ENCODE measurements at places on chromosomes 4 and X. TPM values are rescaled to one million over a fixed set of nuclear protein-coding genes. Genes with fewer than 3 reads are reported as not detected.

GRCh38 chr4:1449475-1449832, 43.2 kb upstream of the NKX1-1 start:
- DNase-seq, result no peak
- no peaks in the 10 kb centered on the region for H3K27me3 ChIP-seq
- H3K4me3 ChIP-seq, result no peak overlapping the region
- no peak overlapping the region for H3K27ac ChIP-seq
- no peaks in the 10 kb centered on the region for H3K4me1 ChIP-seq

GRCh38 chrX:130147631-130148030, 18.0 kb downstream of the AIFM1 start:
- no peak overlapping the region for H3K4me3 ChIP-seq
- H3K4me1 ChIP-seq, result no peaks in the 10 kb centered on the region
- H3K36me3 ChIP-seq, result peaks cover 6% of the 10 kb centered on the region
- no peak overlapping the region for H3K27ac ChIP-seq

DNA sequence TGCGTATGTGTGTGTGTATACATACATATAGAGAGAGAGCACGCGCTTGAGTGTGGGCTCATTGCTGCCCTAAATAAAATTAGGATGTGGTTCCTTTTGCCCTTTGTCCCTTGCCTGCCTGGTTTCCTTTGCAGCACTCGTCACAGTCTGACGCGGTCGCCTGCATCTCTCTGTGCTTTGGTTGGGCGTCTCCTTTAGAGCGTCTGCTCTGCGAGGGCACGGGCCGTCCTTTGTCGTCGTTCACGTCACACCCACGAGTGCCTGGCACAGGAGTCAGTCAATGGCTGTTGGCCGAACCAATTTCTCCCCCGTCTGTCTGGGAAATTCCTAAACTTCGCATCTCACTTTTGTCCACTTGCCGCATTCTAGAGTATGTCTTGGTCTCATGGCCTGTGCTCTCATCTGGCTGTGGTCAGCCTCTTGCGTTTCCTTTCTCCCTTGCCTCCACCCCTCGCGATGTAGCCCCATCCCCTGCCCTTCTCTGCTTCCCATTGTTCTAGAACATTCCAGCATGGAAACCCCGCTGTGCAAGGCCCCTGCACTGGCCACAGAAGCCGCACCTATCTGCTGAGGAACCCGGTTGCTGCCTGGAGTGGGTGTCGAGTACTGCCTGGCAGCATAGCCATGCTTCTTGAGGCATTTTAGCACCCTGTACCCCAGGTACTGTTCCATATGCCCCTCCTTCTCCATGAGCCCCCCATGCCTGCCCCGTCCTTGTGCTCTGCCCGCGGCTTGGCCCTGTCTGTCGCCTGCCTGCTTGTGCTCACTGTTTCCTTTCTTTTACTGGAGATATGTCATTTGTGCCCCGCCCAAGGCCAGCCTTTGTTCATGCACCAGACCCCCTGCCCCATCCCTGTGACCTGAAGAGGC, 8.0 kb downstream of the MAEA start:
- peaks cover 16% of the 10 kb centered on the region for H3K4me1 ChIP-seq
- H3K27me3 ChIP-seq, result no peaks in the 10 kb centered on the region
- 0 out of 2 replicates have a peak, but pooled peaks cover 3% of the 10 kb centered on the region for H3K36me3 ChIP-seq
- H3K4me3 ChIP-seq, result no peak overlapping the region

DNA sequence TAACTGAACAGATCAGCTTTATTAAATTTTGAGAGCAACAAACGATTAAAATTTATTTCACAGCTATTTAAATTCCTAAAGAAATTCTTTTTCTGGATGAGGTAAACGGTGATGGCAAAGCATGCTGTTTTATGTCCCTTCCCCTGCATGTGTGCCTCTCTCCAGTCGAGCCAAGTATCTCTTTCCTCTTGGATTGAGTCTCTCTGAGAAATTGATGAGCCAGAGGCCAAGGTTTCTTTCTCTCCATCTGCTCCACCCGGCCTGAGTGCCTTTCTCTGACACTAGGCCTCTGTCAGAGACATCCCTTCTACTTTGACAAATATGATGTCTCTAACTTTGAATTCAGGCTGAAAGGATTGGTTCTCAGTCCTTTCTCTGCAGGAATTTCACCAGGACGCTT, 42.6 kb upstream of the PARM1 start:
- no peak for DNase-seq
- no peaks in the 10 kb centered on the region for H3K27me3 ChIP-seq
- no peak overlapping the region for H3K4me3 ChIP-seq
- no peaks in the 10 kb centered on the region for H3K36me3 ChIP-seq
- no peak overlapping the region for H3K27ac ChIP-seq

GRCh38 chr4:91434631-91435030, 869.1 kb upstream of the GRID2 start:
- no peak overlapping the region for H3K4me3 ChIP-seq
- H3K27ac ChIP-seq, result no peak overlapping the region
- no peak for DNase-seq
- no peaks in the 10 kb centered on the region for H3K36me3 ChIP-seq
- no peaks in the 10 kb centered on the region for H3K4me1 ChIP-seq
- H3K27me3 ChIP-seq, result no peaks in the 10 kb centered on the region

- DNase-seq, result no peak
- no peaks in the 10 kb centered on the region for H3K27me3 ChIP-seq
- H3K36me3 ChIP-seq, result no peaks in the 10 kb centered on the region
- H3K4me1 ChIP-seq, result no peaks in the 10 kb centered on the region
- no peak overlapping the region for H3K4me3 ChIP-seq
These were observed 183.6 kb upstream of the DKK2 start for GRCh38 chr4:107219681-107220080.

DNA sequence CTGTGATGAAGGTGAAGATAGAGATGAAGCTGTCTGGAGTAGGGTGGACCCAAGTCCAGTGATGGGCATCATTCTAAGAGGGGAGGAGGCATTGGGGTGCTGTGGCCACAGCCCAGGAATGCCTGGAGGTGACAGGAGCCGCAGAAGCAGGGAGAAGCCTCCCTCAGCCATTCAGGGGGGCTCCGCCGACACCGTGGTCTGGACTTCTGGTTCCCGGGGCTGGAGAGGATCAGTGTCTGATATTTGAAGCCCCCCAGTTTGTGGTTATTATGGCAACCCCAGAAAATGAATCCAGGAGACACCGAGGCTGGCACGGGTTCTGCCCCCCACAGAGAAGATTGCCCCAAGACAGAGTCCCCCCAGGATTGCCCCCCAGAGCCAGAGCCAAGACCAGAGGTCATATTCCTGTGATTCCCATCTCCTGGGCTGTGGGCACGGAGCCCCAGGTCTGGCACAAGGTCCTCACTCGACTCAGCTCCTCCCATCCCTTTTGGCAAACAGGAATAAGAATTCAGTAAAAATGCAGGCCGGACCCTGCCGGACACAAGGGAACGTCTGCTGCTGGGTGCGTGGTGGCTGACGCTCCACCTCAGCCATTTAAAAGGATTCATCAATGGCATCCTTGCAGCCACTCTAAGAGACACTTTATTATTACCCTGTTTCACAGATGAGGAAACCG, 116.6 kb downstream of the CPZ start:
- no peak overlapping the region for H3K4me3 ChIP-seq
- H3K27ac ChIP-seq, result no peak overlapping the region
- H3K27me3 ChIP-seq, result no peaks in the 10 kb centered on the region
- H3K4me1 ChIP-seq, result no peaks in the 10 kb centered on the region

- H3K4me1 ChIP-seq, result no peaks in the 10 kb centered on the region
- no peaks in the 10 kb centered on the region for H3K36me3 ChIP-seq
- H3K4me3 ChIP-seq, result no peak overlapping the region
- DNase-seq, result no peak
- H3K27ac ChIP-seq, result no peak overlapping the region
- peaks cover 3% of the 10 kb centered on the region for H3K27me3 ChIP-seq
These were observed 48.2 kb upstream of the UXT start for GRCh38 chrX:47707031-47707780.

DNA sequence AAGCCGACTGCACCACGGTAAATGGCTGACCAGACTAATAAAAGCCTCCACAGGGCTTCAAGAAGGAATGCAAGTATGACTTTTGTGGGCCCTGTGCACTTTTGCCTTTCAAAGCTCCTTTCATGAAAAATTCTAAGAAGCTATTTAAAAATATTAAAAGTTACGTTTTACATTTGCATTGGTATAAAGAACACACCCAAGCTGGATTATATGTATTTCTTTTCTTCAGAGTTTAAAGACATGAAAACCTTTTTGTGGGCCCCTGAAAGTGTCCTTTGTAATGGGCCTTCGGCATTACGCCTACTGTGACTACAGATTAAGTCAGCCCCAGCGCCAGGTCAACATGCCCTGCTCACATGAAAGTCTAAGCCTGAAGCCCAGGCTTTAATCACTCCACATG, 20.5 kb upstream of the ASB5 start:
- no peak overlapping the region for H3K27ac ChIP-seq
- no peaks in the 10 kb centered on the region for H3K36me3 ChIP-seq
- H3K4me1 ChIP-seq, result no peaks in the 10 kb centered on the region
- H3K27me3 ChIP-seq, result no peaks in the 10 kb centered on the region
- DNase-seq, result no peak

GRCh38 chrX:24099394-24099793, 44.6 kb downstream of the EIF2S3 start:
- no peak for DNase-seq
- no peaks in the 10 kb centered on the region for H3K27me3 ChIP-seq
- H3K36me3 ChIP-seq, result no peaks in the 10 kb centered on the region
- no peak overlapping the region for H3K4me3 ChIP-seq

GRCh38 chr4:145177511-145177905, 2.9 kb downstream of the OTUD4 start:
- H3K27me3 ChIP-seq, result no peaks in the 10 kb centered on the region
- DNase-seq, result no peak
- peak overlapping the region; percentile 84 for H3K27ac ChIP-seq
- peak overlapping the region; percentile 71 for H3K4me3 ChIP-seq

DNA sequence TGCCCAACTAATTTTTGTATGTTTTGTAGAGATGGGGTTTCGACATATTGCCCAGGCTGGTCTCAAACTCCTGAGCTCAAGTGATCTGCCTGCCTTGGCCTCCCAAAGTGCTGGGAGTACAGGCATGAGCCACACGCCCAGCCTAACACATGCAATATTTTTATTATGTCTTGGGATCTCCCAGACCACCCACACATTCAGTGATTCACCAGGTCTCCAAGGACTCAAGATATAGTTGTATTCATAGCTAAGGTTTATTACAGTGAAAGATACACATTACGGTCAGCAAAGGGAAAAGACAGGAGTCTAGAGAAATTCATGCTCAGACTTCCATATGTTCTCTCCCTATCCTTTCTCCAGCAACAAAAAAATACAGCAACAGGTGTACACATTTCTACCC, 25.5 kb upstream of the FAM120C start:
- H3K27ac ChIP-seq, result no peak overlapping the region
- no peaks in the 10 kb centered on the region for H3K27me3 ChIP-seq
- no peaks in the 10 kb centered on the region for H3K4me1 ChIP-seq
- no peak overlapping the region for H3K4me3 ChIP-seq
- DNase-seq, result no peak
- H3K36me3 ChIP-seq, result no peaks in the 10 kb centered on the region

DNA sequence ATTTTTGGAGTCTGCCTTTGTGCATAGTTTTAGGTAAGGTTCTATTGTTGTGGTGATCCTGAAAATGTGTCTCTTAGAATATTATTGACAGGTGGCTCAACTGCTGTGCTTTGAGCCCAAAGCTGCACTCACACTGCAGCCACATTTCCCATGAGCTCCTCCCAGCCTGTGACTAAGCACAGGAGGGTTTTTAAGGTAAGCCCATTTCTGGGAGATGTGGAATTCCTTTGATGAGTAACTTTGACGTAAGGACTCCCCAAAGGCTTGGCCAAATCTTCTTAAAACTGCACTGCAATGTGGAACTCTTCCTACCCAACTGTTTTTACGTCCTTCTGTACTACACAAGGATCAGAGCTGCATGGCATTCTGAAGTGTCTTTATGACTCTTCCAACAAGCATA, 20.0 kb upstream of the TMPRSS11A start:
- no peak overlapping the region for H3K27ac ChIP-seq
- no peaks in the 10 kb centered on the region for H3K4me1 ChIP-seq
- no peaks in the 10 kb centered on the region for H3K36me3 ChIP-seq
- H3K27me3 ChIP-seq, result no peaks in the 10 kb centered on the region
- H3K4me3 ChIP-seq, result no peak overlapping the region

- H3K27ac ChIP-seq, result no peak overlapping the region
- no peak overlapping the region for H3K4me3 ChIP-seq
- DNase-seq, result no peak
- no peaks in the 10 kb centered on the region for H3K4me1 ChIP-seq
- H3K36me3 ChIP-seq, result no peaks in the 10 kb centered on the region
- H3K27me3 ChIP-seq, result no peaks in the 10 kb centered on the region
These were observed 19.4 kb downstream of the STOX2 start for GRCh38 chr4:183924362-183925044.

DNA sequence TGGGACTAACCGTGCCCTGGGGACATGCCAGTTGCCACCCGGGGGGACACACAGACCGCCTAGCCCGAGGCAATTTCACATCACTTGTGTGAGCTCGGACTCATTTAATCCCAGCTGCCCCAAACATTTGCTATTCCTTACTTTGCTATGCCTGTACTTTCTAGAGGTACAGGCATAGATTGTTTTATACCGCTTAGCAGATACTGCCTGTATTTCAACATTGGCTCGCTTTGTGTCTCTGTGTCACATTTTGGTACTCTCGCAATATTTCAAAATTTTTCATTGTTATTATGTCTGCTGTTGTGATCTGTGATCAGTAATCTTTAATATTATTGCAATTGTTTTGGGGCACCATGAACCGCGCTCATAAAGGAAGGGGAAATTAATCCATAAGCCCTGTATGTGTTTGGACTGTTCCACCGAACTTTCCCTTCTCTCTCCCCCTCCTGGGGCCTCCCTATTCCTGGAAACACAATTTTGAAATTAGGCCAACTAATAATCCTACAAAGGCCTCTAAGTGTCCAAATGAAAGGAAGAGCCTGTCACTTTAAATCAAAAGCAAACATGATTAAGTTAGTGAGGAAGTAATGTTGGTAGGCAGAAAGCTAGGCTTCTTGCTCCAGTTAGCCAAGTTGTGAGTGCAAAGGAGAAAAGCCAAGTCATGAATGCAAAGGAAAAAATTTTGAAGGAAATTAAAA, 568 bp upstream of the CASP6 start:
- peak overlapping the region; percentile 76 for H3K4me3 ChIP-seq
- H3K27me3 ChIP-seq, result no peaks in the 10 kb centered on the region
- peaks cover 13% of the 10 kb centered on the region for H3K4me1 ChIP-seq
- DNase-seq, result no peak
- H3K36me3 ChIP-seq, result no peaks in the 10 kb centered on the region

GRCh38 chrX:146054311-146054710, 236.7 kb downstream of the SLITRK2 start:
- H3K4me3 ChIP-seq, result no peak overlapping the region
- H3K27me3 ChIP-seq, result no peaks in the 10 kb centered on the region
- H3K27ac ChIP-seq, result no peak overlapping the region
- no peaks in the 10 kb centered on the region for H3K36me3 ChIP-seq
- no peaks in the 10 kb centered on the region for H3K4me1 ChIP-seq
- no peak for DNase-seq

The BRCC3 gene
- total RNA-seq, result 37.4 TPM

The CT45A1 gene
- total RNA-seq, result not detected

The HAUS7 gene
- total RNA-seq, result 59.9 TPM

The DNAAF6 gene
- total RNA-seq, result not detected

The PDCL2 gene
- not detected for total RNA-seq

The GASK1B gene
- total RNA-seq, result 1.1 TPM

The USP17L5 gene
- not detected for total RNA-seq

The GCNA gene
- 4.0 TPM for total RNA-seq

The EIF2S3 gene
- total RNA-seq, result 154 TPM

All from Panc1 (cell line).